Myocyte (in vitro differentiated cells): ENCODE measurements at places on chromosomes 6 and 20. TPM values are rescaled to one million over a fixed set of nuclear protein-coding genes. Genes with fewer than 3 reads are reported as not detected.

- DNase-seq, result peak; percentile 24
Observed at GRCh38 chr20:45406260-45407066, 1.6 kb upstream of the DBNDD2 start.

- DNase-seq, result no peak
Observed at GRCh38 chr20:23257106-23257761, 93.4 kb upstream of the NXT1 start.

DNA sequence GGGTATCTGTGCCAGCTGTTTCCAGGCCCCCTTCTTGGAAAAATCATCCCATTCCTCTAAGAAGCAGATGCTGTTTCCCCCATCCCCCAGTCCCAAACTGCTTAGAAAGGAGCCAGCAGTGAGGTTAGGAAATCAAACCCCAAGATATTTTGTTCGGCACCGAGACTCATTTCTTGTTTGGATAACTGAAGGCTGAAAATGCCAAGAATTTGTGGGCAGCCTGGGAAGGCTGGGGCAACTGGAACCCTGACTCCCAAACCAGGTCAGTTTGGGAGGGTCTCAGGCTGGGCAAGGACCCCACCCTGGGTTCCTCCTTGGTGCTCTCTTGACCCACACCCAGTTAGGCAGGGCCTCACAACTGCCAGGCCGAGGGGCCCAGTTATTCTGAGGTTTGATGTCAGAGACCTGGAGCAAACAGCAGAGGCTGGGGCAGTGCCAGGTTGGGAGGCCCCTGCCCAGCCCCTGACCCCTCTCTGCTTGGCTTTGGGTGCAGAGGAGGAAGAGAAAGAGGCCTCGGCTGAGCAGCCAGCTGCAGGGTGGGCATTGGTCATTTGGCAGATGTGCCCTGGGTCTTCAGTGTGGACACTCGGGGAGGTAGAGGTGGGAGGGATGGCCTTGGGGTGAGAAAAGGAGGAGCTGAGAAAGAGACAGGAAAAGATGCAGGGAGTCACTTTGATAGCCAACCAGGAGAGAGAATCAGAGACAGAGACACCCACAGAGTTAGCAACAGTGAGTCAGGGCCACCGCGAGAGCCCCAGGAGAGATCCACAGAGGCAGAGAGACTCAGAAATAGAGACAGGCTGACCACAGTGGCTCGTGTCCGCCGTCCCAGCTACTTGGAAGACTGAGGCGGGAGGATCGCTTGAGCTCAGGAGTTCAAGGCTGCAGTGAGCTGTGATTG is 5.0 kb downstream of the ANGPT4 start:
- DNase-seq, result peak; percentile 47

DNA sequence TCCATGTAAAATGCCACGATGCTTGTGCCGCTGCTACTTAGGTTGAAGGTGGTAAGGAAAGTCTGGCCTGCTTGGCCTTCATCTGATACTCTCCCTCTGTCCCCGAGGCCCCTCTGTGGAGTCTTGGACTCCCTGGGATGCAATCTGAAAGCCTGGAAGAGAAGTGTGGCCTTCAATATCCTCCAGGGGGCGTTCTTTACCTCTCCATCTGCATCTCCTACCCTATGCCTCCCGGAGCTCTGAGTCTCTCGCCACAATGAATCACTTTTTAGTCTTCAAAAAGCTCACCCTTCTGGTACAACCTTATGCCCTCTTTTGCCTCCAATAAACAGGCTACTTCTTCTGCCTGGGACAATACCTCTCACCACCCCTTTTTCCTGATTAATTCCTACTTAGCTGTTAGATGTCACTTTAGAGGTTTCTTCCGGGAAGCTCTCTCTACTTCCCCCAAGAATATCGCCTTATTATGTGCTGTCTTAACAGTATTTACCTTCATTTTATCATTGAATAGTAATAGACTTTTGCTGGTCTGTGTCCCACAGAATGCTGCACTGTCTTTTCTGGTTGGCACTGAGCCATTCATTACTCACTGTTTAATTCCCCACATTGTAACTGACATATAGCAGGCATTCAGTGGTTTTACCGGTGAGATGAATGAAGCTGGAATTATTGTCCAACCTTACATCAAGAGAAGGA is 13.9 kb upstream of the ATG5 start:
- peak; percentile 77 for DNase-seq

The OR2H1 gene
- not detected in 2 replicates for total RNA-seq

The SMOC2 gene
- total RNA-seq, result not detected in 2 replicates

The ZC2HC1B gene
- 0.36 TPM in 1 of 2 replicates, not detected in the other for total RNA-seq

The GJA10 gene
- not detected in 2 replicates for total RNA-seq

The TREM1 gene
- total RNA-seq, result not detected in 2 replicates
